ENCODE measurements at places on chromosomes 7 and 10.
A peak's percentile ranks its signal among the peaks of the same experiment; 100 is the strongest.

- no peak for DNase-seq
Measured at GRCh38 chr10:62059217-62059920, 157.9 kb downstream of the ARID5B start.

- DNase-seq = no peak
Measured at GRCh38 chr10:112817981-112818777, 131.9 kb upstream of the TCF7L2 start.

DNA sequence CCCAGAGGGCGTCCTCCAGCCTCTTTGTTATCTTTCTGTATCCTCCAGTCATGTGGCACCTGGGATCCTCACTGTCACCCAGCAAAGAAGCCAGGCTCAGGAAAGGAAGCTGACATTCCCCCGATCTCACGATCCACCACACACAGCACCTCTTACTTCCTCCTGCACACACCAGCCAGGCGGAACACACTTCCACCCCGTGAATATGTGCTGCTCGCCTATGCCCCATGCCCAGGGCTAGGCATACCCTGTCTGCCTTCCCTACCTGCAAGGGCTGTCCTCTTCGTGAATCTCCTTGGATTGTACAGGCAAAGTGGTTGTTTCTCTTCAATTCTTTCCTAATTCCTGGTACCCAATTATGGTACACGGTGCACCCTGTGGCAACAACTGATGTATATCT lies 191.0 kb downstream of the TNS3 start:
- DNase-seq = no peak

DNA sequence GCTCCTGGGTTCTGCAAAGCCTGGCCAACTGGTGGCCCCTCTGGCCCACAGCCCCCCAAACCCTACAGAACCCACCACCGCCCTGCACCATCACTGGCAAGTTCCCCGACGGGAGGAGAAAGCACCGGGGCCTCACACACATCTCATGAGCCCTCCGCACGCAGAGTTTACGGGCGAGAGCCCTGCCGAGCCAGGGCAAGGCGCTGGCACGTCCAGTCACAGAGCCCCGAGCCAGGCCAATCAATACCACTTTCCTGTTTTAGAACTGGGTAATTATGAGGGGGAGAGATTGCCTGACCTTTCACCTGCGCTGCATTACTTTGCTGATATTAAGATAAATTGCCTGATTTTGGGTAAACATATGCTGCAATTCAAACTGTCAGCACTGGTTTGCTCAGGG lies 113.3 kb downstream of the EBF3 start:
- no peak for DNase-seq

DNA sequence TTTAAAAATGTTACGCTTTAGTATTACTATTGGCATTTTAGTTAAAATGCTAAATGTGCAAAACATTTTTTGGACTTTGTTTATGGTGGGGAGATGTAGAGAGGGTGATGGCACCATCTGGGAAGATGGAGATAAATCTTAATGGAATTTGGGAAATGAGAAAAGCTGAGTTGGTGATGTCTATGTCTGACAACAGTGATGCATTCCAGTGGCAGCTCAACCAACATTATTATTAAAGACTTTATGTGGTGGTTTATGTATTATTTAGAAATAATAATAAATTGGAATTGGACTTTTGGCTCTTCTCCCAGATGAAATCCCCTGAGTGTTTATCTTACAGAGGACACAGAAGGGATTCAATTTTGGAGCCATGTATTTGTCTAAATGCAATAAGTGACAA lies 77.6 kb downstream of the SEC23IP start:
- no peak for DNase-seq

GRCh38 chr7:105021967-105022366 lies 8.0 kb downstream of the KMT2E start:
- no peak for DNase-seq

DNA sequence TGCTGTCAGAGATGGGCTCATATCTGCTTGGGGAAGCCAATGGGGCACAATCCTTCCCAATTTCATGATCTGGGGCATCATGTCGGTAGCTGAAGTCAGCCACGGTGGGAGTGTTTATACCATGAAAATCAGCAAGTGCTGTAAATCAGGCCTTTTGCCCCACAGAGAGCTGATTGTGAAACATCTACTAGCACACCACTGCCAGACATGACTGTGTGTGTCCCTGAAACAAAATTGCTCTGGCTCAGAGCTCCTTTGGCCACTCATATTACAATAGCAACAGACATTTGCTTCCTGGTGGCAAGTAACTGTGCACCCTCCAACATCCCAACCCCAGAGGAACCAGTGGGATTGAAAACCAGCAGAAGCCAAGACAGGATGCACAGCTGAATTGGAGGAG lies 23.7 kb downstream of the GPR26 start:
- DNase-seq = no peak

GRCh38 chr7:84532196-84532595 lies 337.6 kb upstream of the SEMA3A start:
- DNase-seq = no peak

DNA sequence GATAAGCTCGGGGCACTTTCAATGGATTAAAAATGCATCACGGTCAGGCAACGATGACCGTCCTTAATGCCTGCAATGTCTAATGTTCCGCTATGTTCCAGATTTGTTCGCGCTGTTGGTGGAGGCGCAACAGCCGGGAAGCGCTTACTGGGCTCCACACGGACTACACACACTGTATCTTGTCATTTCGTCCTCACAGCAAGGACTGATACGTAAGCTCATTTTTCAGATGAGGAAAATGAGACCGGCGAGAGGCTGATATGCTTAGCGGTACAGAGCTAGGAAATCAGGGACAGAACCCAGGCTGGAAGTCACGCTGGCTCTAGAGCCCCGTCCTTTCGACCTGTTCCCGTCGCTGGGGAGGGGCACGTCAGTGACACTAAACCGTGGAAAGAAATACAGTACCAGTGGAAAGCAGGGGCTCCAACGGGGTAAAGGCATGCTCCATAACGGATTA lies 670 bp downstream of the TPK1 start:
- peak; percentile 58 for DNase-seq

GRCh38 chr10:97731346-97732051 lies 5.4 kb upstream of the ZFYVE27 start:
- DNase-seq = peak; percentile 63

DNA sequence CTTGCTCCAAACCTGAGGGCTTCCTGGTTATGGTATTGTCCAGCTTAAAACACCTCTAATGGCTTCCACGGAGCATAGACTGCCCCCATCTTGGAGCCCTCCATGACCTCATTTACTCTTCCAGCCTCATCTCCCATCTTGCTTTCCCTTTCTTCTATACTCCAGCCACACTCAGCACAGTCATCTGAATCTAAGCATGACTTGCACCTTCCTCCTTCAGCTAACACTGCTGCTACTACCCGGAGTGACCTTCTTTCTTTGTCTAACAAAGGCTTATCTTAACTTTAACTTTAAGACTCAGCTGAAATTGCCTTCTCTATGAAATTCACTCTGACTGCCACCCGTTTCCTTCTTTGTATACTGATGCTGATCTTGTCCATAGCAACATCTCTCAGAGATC lies 135.1 kb downstream of the FAM107B start:
- no peak for DNase-seq

Data from activated CD4-positive, alpha-beta memory T cell treated with anti-CD3 and anti-CD28 coated beads for 36 hours (primary cell).